ENCODE measurements at places on chromosomes 2 and 18. TPM values are rescaled to one million over a fixed set of nuclear protein-coding genes. Genes with fewer than 3 reads are reported as not detected.

MTHFD2 gene
- total RNA-seq = 41.1 TPM

GTF2A1L gene
- not detected for total RNA-seq

KCNJ13 gene
- not detected for total RNA-seq

KATNAL2 gene
- 1.2 TPM for total RNA-seq

EHBP1 gene
- 28.3 TPM for total RNA-seq

AQP12B gene
- not detected for total RNA-seq

MAP3K19 gene
- not detected for total RNA-seq

PHOSPHO2 gene
- 9.5 TPM for total RNA-seq

DUSP11 gene
- 50.2 TPM for total RNA-seq

ASB18 gene
- not detected for total RNA-seq

MOGAT1 gene
- not detected for total RNA-seq

Data from natural killer cell (primary cell).